ENCODE measurements at places on chromosomes 6 and 20.
A peak's percentile ranks its signal among the peaks of the same experiment; 100 is the strongest.

GRCh38 chr6:15623276-15624116 is 39.3 kb downstream of the DTNBP1 start:
- DNase-seq, result no peak

DNA sequence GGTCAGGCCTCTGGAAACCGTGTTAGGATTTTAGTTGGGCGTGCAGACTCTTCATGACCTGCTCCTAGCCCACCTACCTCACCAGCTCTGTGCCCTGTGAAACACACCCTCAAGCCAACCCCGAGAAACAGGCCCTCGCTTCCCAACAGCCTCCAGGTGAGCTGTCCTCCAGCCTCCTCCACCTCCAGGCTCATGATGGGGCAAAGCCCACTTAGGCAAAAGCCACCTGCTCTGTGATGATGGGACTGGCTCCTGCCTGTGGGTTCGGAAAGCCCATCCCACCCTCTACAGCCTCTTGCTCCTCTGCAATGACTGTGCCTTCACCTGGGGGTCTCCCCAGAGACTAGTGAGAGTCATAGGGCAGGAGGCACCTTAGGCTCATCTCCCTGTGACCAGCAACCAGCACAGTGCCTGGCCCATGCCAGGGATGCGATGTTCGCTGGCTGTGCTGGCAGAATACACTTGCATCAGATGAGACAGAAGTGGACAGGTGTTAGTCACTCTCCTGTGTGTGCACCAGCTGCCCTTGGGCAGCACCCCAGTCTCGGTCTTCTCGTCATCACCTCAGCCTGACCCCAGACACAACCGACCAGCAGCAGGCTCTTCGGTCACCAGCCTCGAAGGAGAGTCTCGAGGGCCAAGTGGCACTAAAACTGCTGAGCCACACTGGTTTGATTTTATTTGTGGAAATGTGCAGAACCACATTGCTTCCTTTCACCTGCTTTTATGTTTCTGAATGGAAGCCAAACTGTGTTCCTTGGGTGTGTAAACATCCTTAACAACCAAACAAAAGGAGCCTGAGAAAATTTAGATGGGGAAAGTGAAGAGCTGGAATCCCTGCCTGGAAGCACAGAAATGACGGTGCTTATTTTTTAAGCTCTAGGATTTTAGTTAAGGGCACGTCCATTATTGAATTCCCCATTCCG is 10.7 kb downstream of the PXDC1 start:
- no peak for DNase-seq

GRCh38 chr20:7728338-7728737 is 211.9 kb downstream of the HAO1 start:
- no peak for DNase-seq

- DNase-seq, result no peak
Measured at GRCh38 chr20:37552415-37552814, 24.7 kb upstream of the BLCAP start.

DNA sequence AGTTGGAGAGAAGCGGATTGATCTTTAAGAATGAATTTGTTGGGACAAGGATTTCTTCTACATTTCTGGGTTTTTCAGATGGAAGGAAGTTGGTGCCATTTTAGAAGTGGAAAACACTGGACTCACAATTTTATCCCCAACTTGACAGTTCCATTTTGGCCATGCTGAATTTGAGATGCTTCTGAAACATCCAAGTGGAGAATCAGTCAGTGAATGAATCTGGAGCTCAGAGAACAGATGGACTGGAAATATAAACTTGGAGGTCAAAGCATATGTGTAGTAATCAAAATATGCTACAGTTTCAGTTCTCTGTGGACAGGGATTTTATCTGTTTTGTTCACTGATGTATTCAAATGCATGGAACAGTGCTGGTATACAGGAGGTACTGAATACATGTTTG is 89.9 kb downstream of the KCNQ5 start:
- no peak for DNase-seq

DNA sequence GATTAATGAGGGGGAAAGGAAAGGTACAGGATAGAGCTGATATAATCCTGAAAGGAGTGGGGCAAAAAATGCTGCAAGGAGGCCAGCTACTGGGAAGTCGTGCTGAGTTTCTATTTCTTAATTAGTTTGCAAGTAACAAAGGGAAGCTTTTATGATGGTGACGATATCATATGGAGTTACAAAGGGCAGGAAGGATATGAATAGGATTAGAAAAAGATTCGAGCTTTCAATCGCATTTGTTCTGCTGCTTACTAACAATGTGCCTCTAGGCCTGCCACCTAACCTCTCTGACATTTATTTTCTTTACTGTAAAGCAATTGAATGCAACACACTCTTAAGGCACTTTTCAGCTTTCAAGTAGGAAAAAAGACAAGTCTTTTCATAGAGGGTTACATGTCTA is 219.2 kb downstream of the CLVS2 start:
- DNase-seq, result no peak

DNA sequence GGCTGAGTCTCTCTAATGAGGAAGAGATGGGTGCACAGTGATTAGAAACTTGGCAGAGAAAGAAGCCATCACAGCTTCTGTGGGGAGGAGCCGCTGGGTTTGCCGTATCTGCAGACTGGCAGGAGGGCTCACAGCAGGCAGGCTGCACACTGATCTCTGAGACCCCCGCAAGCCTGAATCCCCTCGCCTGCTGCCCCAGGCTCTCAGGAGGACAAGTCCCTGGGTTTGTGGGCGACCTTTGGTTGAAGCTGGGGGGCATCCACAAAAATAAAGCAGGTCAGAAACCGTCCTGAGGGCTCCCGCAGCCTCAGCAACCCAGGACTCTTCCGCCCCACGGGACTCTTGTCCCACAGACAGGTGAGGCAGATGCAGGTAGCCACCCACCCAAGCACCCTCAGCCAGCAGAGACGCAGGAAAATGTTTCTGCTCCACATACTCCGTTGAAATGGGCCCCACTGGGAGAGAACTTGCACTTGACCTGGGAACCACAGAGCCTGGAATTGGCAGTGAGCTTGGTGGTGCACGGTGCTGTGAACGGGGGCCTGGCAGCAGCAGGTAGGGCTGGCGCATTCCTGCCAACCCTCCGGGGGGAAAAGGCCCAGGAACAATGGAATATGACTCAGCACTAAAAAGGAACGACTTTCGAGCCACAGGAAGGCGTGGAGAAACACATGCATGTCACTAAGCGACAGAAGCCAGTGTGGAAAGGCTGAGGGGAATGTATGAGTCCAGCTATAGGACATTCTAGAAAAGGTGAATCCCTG is 89.9 kb downstream of the YTHDF1 start:
- no peak for DNase-seq

GRCh38 chr6:115817161-115817560 is 243.5 kb downstream of the FRK start:
- no peak for DNase-seq

GRCh38 chr20:4329232-4329631 is 313.9 kb upstream of the RNF24 start:
- DNase-seq, result no peak

DNA sequence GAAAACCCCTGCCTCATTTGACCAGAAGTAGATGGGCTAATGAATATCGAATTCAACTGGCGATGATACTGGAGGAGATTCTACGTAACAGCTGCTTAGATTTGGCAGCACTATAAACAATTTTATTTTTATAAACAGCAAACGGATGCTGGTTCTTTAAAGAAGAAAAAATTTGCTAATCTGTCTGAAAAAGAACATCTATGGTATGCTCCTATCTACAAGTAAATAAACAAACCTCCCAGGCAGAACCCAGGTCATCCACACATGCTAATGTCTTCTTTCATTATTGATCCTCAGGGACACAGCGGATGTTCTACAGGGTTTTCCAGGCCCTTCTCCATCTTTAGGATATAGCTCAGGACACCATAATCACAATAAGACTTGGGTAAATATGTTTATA is 291.3 kb downstream of the ALDH8A1 start:
- no peak for DNase-seq

- DNase-seq, result no peak
Measured at GRCh38 chr20:59300333-59301081, at the start of gene EDN3. Gene EDN3 (plus strand): TSS chr20:59300611. CDS start chr20:59300813, 202 bp downstream.

DNA sequence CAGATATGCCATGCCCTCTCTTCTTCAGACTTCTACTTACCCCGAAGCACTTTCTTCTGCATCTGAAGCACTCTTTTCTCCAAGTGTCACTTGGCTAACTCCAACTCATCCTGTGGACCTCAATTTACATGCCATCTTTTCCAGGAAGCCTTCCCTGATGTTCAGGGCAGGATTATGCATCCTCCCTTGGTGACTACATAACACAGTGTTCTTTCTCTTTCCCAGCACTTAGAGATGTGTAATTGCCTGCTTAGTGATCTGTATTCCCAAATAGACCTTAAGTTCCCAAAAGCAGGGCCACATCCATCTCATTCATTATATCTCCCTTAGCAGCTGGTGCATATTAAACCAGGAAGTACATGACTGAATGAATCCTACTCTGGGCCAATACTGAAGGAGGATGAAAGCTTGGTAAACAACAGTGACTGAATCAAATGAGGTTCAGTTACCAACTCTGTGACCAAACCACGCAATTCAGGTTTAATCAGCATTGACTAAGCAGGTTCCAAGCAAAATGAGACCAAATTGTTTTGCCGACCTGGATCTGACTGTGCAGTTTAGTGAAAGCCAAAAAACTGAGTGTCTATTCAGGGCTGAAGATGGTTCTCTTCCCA is 121.4 kb upstream of the TCF21 start:
- no peak for DNase-seq

DNA sequence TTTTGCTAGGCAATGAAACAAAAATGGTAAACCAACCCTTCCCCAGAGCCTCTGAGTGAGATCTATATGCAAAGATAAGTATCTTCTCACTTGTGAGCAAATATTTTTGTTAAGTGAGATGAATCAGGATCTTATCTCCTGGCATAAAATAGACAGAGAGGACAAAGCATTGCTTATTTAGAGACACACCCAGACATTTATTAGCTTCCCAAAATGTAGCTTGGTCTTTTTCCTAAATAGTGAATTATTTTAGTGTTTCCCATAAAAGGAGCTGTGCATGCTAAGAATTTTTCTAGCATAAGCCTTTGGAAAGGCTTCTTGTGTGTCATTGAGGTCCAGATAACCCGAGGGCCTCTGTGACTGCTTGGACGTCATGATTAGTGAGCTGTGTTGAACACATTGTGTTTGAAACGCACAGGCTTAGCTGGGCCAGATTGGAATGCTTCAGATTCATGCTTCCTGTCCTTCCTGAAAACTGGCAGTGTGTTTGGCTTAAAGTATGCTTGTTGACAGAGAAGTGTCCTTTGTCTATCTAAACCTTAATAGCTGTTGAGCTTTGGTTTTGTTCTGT is 16.5 kb downstream of the MTHFD1L start:
- DNase-seq, result no peak

- no peak for DNase-seq
Measured at GRCh38 chr6:121856296-121856695, 420.9 kb downstream of the GJA1 start.

GRCh38 chr6:108288742-108289141 is 6.1 kb upstream of the AFG1L start:
- DNase-seq, result no peak

DNA sequence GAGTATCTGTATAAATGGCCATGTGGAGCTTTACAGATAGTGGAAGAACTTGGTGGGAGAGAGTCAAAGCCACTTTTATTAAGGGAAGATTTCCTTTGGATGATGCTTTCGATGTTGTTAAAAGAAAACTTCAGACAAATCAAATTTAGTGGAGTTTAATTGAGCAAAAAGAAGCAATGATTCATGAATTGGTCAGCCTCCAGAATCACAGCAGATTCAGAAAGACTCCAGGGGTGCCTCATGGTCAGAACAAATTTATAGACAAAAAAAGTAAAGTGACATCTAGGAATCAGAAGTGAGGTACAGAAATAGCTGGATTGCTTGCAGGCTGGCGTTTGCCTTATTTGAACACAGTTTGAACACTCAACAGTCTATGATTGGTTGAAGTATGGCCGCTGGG is 5.3 kb upstream of the CGA start:
- DNase-seq, result no peak

- peak; percentile 16 for DNase-seq
Measured at GRCh38 chr20:297925-298775, 780 bp downstream of the ZCCHC3 start.

- no peak for DNase-seq
Measured at GRCh38 chr6:159831373-159831679, 31.2 kb downstream of the PNLDC1 start.

DNA sequence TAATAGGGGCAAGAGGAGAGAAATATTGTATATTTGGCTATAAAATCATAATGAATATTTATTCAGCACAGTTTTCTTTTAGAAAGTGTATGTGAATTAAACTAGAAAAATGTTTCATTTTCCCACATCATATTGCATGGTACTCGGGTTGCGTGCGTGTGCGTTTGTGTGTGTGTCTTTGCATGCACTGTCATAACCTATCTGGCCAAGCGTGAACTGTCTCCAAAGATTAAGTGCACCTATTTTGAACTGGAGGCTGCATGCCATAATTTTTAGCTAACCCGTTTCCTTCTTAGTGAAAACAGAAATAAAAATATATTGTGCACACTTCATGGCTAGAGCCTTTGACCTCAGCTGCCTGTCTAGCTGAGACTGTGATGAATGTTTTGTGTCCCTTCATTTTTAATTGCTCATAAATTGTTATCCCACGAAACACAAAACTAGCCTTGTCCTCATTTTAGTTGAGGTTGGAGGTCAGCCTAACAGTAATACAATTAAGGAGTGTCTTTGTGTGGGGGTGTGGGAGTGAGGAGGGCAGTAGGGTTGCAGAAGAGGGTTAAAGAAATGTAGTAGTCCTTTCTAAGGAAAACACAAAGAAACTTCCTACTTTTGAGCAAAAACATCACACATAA is 336.1 kb upstream of the POU3F2 start:
- no peak for DNase-seq

DNA sequence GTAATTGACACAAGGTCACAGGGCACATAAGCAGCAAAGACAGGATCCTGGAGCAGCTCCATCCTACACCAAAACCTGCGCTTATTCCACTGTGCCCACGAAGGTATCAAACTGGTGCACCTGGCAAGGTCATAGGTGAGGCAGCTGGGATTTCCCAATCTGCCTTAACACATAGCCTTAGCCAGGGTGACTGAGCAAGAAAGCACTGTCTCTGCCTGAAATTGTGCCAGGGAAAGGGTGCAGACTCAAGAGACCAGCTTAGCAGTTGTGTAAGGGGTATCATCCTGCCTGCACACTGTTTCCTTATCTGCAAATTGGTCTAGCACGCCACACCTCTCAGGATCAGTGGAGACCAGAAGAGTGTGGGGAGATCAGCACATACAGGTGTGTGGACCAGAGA is 82.8 kb downstream of the MAFB start:
- no peak for DNase-seq

GRCh38 chr6:79064635-79065034 is 13.4 kb downstream of the PHIP start:
- no peak for DNase-seq

- DNase-seq, result no peak
Measured at GRCh38 chr6:83169106-83169505, 24.0 kb downstream of the PGM3 start.

Data from activated T-helper 1 cell treated with anti-CD3 and anti-CD28 coated beads, Interleukin-2, amount 50 U/mL, for 16 hours (primary cell).